G401 (cell line): ENCODE measurements at places on chromosomes 16 and 17. TPM values are rescaled to one million over a fixed set of nuclear protein-coding genes. Genes with fewer than 3 reads are reported as not detected.
A peak's percentile ranks its signal among the peaks of the same experiment; 100 is the strongest.

DNA sequence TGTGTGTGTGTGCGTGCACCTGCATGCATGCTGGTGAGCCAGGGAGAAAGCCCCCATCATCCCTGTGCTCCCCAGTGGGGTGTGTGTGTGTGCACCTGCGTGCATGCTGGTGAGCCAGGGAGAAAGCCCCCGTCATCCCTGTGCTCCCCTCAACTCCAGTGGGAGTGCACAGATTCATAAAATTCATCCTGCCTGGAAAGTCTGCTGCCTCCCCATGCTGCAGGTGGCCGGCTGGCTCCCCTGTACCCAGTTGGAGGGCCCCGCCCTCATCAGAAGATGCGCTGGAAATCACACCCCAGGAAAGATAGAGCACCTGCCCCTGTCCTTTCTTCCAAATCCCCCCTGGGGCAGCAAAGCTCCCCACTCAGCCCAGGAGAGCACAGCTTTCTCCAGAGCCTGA lies 84.8 kb upstream of the DOC2B start:
- no peak for DNase-seq

The CD300H gene
- total RNA-seq, result not detected in 2 replicates

- DNase-seq, result no peak
Observed at GRCh38 chr17:48621410-48622392, 4.5 kb downstream of the HOXB9 start.

The NSF gene
- 17.7 and 19.0 TPM in 2 replicates for total RNA-seq

DNA sequence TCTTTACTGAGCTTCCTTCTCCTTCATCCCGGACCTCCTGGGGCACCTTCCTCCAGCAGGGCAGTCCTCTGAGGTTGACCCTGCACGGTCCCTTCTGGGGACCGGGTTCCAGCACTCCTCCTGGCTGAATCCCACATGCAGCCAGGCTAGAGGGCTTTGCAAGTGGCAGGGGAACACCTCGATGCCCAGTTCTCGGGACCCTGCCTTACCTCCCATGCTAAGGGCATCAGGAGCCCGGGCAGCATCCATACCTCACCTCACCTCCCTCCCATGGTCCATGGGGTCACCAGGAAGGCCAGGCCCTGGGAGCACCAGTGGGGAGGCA lies 81.1 kb downstream of the NT5M start:
- no peak for DNase-seq

The ITGAL gene
- not detected in 2 replicates for total RNA-seq

DNA sequence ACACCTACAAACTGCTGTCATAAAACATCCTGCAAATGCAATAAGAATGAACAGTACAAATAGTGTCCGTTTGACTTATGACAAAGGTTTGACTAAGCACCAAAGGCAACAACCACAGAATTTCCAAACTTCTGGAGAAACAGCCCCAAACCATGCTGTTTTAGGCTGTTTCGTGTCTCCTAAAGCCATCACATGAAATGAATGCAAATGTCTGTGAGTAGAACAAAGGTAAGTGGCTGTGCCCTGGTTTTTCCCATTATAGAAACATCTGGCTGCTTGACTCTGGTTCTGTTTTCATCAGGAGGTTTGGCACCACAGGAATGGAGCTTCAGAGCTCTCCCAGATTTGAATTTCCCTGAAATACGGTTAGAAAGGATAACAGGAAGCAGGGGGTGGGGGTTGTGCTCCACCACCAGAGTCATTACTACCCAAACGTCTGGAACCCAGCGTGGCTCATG lies 4.6 kb upstream of the EMP2 start:
- no peak for DNase-seq

The VTN gene
- 12.4 and 13.1 TPM in 2 replicates for total RNA-seq

DNA sequence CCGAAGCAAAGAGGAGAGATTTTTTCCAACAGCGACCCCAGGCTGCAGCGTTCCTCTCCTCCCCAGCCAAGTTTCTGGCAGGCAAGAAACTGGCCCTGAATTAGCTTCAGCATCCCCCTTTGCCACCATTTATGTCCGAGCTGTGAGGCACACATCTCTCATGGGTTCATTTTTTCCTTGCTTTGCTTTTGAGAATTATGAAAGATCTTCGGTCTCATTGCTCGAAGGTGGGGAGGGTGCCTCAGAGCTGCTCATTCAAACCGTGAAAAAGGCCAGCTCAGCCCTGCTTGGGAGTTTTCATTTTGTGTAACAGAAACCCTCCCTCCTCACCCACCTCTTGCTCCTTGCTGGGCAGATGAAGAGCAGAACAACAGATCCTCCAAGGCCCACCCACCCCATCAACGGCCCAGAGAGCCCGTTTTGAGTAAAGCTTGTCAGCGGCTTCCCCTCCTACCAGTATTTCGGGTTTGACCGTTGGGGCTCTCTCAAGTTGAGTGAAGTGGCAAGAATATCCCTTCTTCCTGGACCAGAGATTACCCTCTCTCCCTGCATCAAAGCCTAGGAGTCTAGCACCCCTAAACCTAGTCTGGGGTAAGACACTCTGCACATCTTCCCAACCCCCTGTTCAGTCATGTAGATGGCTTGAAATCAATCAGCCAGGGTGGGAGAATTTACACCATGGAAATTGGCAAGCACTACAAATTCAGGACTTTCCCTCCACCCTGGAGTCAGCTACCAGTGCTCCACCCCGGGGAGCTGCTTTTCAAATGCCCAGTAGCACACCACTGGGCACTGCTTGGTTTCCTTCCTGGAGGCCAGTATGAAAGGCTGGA lies 1.8 kb downstream of the CCR7 start:
- no peak for DNase-seq

DNA sequence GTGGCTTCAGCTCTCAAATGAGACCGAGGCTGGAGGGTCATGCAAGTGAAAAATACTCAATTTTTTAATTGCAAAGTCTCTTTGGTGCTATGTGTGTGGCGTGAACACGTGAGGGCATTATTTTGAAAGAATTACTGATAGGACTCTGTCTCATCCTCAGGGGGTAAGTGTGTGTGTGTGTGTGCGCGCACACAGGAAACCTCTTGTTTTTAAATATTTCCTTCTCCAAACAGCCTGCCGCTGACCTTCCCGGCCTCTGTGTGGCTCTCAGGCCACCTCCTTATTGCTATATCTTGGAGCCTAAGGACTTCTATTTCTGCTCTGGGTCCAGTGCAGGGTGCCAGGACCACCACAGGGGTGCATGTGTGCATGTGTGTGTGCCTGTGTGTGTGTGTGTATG lies 99.7 kb downstream of the CMIP start:
- DNase-seq, result no peak

- peak; percentile 27 for DNase-seq
Observed at GRCh38 chr16:66740010-66740409, 11.4 kb downstream of the DYNC1LI2 start.

The KRTAP1-5 gene
- total RNA-seq, result not detected in 2 replicates
